ENCODE measurements at places on chromosomes 1 and 21.

DNA sequence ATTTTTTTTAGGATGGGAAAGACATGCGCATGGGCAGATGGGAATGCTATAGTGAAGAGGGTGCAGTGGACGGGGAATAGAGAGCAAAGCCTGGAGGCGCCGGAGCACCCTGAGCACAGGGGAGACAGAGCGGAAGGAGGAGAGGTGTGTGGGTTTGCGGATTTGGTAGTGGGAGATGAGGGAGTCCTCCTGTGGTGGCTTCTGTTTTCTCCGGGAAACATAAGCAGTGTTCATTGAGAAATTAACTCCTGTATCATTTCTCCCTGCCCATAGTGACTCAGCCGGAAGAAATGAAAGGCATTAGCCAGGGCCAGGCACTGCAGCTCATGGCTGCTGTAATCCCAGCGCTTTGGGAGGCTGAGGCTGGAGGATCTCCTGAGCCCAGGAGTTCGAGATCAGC lies 4.7 kb upstream of the PTPRF start:
- DNase-seq: no peak

- no peak for DNase-seq
Observed at GRCh38 chr1:40980068-40980452, 564 bp downstream of the CTPS1 start.

GRCh38 chr1:35923791-35924221 lies 7.1 kb upstream of the AGO3 start:
- no peak for DNase-seq

- no peak for DNase-seq
Observed at GRCh38 chr21:40186045-40186444, 318.8 kb downstream of the PCP4 start.

DNA sequence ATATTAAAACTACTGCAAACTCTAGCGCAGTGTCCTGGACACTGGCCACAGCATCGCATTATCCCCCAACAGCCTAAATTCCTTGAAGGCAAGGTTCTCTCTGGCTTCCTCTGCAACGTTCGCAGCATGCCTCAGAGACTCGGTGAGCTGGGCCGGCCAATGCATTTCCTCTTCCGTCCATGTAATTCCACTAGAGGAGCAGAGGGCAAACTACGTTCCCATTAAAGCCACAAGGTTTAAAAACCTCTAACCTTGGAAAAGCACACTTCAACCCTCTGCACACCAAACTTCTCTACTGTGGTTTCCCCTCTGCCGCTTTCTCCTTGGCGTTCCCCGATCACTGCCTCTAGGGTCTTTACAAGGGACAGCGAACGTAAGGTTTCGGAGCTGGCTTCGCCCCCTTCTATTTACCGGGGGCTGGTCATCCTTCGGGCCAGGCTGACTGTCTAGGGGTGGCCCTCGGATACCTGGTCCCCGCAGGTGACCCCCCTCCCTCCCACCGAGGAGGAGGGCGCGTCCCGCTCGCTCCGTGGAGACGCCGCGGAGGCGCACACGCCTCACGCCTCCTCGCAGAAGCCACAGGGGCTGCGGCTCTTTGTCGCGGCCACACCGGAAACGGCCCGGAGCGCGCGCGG lies 456 bp upstream of the SMYD2 start:
- DNase-seq: no peak

- no peak for DNase-seq
Observed at GRCh38 chr1:9180111-9180819, 51.4 kb upstream of the GPR157 start.

DNA sequence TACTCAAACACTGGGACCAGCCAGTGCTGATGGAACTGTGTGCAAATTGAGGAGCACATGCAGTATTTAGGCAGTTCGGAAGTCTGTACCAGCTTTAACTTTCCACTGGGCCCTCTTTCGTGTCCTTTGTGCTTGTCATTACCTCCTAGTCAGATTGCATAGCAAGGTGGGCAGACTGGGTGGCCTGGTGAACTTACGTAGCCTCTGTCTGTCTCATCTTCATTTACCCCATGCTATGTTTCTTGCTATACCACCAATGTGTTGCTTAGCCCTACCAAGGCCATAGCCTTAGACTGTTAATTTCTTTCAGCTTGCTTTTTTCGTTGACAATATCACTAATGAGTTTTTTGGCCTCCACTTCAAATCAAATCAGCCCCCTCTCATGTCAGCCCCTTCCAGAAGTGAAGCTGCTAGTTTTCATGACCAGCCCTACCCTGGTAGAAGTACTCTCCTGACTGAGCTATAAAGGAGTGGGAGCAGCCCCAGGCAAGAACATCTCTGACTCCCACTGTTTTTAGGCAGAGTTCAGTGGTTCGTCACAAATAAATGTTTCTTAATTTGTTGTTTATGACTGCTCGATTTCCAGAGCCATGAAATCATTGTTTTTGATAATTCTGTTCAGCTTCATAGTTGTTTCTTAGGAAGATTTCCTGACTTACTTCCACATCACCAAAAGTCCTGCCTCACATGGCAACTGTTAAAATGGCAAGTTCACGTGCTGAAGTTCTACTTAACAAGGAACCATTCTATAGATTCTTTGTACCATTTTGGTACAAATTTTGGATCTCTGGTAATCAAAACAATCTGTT lies 19.3 kb downstream of the PRKACB start:
- no peak for DNase-seq

GRCh38 chr1:155984341-155984740 lies 6.0 kb upstream of the ARHGEF2 start:
- no peak for DNase-seq

DNA sequence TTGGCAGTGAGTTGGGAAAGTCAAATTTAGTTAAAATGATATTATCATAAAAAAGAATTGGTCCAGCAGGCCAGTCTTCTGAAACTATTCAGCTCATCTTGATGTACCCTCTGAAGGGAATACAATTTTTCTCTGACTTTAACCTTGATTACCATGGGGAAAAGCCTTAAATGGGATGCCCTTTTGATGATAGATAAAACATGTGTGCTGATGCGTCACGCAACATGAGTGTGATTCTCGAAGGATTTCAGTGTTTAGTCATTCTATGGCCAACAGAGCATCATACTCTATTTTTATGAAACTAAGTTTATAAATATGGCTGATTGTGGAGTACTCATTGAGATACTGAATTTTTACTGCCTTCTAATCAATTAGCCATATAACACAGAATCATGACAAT lies 171.5 kb downstream of the ZNF281 start:
- DNase-seq: no peak

DNA sequence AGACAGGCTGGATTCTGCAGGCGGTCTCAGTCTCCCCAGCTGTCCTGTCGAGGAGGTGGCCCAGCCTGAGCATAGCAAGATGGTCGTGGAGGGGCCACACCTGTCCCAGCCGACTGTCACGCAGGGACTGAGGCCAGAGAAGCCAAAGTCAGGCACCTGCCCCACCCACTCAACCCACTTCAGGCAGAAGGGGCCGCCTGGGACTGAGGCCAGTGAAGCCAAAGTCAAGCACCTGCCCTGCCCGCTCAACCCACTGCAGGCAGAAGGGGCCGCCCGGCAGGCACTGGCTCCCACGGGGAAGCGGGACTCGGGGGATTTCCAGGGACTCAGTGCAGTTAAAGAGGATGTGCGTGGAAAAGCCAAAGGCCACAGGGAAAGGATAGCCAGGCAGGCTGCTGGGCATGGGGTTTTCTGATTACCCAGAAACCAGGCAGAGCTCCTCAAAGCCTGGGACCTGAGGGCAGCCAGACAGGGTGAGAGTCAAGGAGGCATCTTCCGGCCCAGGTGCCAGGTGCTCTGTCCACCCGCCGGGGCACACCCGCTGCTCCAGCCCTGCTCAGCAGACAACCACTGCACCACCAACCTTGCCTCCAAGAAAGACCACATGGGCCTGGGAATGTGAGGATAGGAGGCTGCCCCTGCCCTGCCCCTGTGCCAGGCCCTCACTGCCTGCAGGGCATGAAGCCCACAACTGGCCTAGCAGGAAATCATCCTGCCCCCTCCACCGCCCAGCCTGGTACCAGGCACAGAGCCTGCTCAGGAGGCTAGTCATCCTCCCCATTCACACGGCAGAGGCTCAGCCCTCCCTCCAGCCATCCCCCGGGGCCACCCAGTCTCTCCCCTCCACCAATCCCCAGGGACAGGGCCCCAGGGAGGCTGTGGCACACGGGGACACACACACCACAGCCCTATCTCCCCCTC lies 41.0 kb downstream of the MEGF6 start:
- no peak for DNase-seq

DNA sequence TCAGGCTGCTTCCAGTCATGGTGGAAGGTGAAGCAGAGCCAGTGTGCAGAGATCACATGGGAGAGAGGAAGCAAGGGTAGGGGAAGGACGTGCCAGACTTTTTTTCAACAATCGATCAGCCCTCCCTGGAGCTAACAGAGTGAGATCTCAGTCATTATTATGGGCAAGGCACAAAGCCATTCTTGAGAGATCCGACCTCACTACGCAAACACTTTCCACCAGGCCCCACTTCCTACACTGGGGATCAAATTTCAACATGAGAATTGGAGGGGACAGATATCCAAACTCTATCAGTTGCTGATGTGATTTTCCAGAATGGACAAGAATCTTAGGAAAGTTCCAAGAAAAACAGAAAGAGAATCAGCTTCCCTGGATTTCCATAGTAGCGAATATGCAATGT lies 60.5 kb downstream of the BACE2 start:
- no peak for DNase-seq

DNA sequence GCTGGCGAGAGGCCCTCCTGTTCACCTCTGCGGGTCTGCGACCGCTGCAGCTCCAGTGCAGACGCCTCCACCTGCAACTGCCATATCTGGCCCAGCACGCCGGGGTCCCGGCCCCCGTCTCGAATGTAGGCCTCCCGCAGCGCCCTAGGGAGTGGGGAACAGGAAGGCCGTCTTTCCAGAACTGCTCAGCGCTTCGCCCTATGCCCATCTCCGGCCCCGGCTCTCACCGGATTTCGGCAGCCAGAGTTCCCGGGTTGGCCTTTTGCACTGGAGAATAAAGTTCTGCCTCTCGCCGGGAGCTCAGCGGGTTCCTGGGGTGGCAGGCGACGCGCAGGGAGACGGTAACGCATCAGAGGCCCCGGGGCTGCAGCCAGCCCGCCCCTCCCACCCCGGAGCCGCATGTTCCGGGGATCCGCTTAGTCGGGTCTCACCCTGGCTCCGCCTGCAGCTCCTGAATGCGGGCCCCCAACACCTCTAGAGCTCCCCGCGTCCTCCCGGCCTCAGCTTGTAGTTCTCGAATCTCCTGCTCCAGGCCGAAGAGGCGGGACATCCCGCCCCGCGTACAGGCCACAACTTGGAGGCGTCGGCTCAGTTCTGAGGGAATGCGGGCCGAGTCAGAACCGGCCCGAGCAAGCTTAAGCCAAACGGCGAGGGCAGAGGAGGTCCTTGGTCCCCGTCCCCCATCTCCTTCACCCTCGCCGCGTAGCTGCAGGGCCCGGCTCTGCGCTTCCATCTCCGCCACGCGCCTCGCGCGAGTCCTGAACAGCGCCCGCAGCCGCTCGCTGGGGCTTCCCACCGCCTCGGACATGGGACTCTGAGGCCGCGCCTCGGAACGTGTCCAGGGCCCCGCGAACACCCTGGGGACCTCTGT lies 1.1 kb downstream of the CCDC17 start:
- DNase-seq: no peak

GRCh38 chr1:110542725-110543124 lies 23.8 kb upstream of the KCNA10 start:
- no peak for DNase-seq

DNA sequence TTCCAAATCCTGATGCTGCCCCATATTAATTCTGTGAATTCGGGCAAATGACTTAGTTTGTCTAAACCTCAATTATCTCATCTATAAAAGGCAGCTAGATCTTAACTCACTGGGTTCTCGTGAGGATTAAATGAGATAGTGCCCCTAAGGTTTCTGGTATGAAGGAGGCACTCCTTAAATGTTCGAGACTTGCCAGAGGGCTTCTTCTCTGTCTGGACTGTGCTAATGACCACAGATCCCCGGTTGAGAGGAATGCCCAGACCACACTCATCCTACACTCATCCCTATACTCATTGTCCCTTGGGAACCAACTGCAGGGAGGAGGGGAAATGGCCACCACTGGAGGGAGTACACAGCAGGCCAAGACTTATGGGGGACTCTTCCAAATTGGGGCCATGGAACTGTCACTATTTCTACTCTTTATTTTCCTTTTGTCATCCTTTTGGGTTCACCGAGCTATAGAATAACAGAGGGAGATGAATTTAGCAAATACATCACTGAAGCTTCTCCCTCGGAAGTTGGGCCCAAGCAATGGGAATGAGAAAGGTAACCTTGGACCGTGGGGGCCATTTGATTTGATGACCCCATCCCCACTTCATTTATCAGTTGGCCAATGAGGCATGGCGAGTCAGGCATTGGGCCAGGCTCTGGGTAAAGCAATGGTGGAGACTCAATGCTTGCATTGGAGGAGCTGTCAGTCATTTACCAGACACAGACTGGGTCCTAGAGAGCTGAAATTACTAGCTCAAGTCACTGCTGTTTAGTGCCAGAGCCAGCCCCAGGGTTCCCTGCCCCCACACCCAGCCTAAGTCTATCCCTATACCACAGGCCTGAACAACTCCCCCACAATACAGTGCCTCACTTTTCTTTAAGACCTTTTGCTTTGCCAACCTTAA lies 5.1 kb downstream of the ATF3 start:
- no peak for DNase-seq

GRCh38 chr1:96509951-96510350 lies 211.6 kb upstream of the PTBP2 start:
- DNase-seq: no peak

- no peak for DNase-seq
Observed at GRCh38 chr21:19130379-19131028, 726.9 kb upstream of the TMPRSS15 start.

DNA sequence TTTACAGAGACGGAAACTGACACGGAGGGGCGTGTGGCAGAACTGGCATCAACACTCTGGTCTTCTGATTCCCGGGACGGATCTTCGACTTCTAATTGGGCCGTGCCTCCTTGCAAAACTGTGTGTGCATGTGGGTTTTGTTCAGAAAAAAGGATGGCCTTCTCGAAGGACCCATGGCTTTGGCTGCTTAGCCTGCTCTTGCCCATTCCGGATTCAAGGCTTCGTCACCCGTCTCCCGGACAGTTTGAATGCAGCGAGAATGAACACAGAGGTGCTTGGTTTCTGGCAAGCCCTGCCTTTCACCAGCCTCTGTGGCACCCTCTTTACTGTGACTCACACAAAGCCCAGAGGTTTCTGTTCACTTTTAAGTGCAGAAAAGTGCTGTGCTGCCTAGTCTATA lies 120.1 kb downstream of the PRDM2 start:
- no peak for DNase-seq

- DNase-seq: no peak
Observed at GRCh38 chr1:17798011-17798410, 42.9 kb downstream of the ACTL8 start.

- no peak for DNase-seq
Observed at GRCh38 chr1:205677167-205677566, 3.1 kb downstream of the SLC45A3 start.

GRCh38 chr1:230307213-230307612 lies 118.9 kb downstream of the PGBD5 start:
- no peak for DNase-seq

GRCh38 chr21:39345440-39345839 lies 3.4 kb downstream of the HMGN1 start:
- no peak for DNase-seq

- no peak for DNase-seq
Observed at GRCh38 chr1:172500207-172500606, 32.7 kb upstream of the SUCO start.

Data from activated naive CD8-positive, alpha-beta T cell treated with anti-CD3 and anti-CD28 coated beads, Interleukin-2, amount 50 U/mL, for 16 hours (primary cell).